ENCODE measurements at places on chromosomes 6 and 20.

GRCh38 chr6:39561536-39562266, 163.5 kb downstream of the KIF6 start:
- DNase-seq, result no peak

DNA sequence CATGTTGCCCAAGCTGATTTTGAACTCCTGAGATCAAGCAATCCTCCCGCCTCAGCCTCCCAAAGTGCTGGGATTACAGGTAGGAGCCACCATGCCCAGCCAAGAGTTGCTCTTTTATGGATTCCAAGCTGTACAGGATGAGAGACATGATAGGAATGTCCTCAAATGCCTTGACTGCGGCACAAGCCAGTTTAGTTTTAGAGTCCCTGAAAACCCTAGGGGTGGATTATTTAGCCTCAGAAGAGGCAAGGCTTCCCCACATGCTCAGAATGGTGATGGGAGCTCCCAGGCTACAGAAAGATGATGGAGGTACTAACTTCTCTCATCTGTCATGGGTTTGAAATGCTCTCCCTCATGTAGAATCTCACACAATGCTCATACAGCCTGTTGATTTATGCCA, 280.5 kb upstream of the PRND start:
- no peak for DNase-seq

DNA sequence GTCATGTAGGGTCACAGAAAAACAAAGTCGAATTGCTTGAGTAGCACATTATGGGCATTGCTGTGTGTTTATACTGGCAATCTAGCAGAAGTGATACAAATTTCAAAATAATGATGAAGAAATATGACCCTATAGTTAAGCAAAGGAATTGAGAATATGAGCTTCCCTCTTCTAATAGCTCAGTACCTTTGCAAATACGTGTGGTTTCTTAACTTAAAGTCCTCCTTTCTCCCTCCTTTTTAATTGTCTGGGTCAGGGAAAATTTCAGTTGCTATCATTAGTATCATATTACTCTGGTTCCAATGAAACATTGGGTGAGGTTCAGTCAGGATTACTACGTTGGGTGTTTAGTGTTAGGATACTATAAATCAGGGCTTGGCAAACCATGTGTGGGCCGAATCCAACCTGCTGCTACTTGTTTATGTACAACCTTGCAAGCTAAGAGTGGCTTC, 166.8 kb upstream of the CARMIL1 start:
- no peak for DNase-seq

- no peak for DNase-seq
Measured at GRCh38 chr20:41135187-41135887, 2.0 kb upstream of the PLCG1 start.

- no peak for DNase-seq
Measured at GRCh38 chr6:89542866-89543265, 95.7 kb downstream of the LYRM2 start.

GRCh38 chr6:166996406-166996805, 2.8 kb upstream of the CEP43 start:
- no peak for DNase-seq

DNA sequence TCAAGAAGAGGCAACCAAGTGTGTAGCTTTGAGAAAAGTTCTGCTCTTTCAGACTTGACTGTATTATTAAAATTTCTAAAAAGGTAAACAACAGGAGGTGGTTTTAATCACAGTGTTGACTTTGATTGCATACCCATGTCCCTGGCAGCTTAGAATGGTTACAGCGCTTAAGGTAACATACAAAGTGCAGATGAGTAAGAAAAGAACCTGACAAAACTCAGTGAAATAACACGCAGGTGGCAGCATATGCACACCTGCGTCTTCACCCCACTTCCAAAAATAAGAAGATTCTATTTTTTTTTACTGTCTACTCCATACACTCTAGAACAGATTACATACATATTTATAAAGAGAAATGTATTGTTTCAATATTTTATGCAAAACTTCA, 233.5 kb downstream of the GMPR start:
- no peak for DNase-seq

Data from esophagus squamous epithelium (tissue), 5 donors.